ENCODE measurements at places on chromosomes 4 and X.

DNA sequence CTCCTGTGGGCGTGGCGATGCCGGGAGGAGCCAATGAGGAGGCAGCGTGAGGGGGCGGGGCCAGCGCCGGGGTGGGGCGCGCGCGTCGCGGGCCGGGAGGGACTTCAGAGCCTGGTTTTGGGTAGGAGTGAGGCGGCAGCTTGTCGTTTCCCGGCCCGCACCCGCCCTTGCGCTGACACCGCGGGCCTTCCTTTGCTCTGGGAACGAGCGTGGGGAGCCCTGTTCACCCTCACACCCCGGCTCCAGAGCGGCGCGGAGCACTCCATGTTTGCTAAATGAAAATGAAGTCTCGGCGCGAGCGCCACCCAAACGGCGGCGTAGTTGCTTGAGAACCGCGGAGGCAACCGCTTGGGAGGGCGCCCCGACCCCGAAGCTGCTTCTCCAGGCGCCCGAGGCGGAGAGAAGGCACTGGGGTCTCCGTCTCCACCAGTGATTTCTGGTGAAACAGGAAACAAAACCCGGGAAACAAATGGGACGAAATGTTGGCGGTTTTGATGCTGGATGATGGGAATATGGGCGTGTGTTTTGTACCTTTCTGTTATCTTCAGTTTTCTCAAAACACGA lies 497 bp upstream of the GRPEL1 start:
- DNase-seq, result no peak

GRCh38 chr4:2996415-2996814 lies 33.0 kb downstream of the GRK4 start:
- no peak for DNase-seq

DNA sequence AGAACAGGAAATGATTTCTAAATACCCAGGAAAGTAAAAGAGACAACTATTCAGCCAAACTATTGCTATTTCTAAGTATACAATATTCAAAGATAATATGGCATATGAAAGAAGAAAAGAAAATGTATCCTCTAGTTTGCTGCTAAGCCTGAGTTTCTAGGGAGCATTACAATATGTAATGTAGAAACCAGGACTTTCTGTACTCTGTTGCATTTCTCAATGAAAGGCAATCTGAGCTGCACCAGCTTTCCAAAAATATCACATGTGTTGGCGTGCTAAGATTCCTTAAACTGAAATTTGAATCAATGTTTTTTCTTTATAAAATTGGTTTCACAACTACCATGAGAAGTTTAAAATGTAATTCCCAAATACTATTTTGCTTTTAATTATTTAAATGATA lies 129.6 kb downstream of the ANK2 start:
- no peak for DNase-seq

- peak; percentile 90 for DNase-seq
Observed at GRCh38 chr4:7193030-7193958, 956 bp downstream of the SORCS2 start.

DNA sequence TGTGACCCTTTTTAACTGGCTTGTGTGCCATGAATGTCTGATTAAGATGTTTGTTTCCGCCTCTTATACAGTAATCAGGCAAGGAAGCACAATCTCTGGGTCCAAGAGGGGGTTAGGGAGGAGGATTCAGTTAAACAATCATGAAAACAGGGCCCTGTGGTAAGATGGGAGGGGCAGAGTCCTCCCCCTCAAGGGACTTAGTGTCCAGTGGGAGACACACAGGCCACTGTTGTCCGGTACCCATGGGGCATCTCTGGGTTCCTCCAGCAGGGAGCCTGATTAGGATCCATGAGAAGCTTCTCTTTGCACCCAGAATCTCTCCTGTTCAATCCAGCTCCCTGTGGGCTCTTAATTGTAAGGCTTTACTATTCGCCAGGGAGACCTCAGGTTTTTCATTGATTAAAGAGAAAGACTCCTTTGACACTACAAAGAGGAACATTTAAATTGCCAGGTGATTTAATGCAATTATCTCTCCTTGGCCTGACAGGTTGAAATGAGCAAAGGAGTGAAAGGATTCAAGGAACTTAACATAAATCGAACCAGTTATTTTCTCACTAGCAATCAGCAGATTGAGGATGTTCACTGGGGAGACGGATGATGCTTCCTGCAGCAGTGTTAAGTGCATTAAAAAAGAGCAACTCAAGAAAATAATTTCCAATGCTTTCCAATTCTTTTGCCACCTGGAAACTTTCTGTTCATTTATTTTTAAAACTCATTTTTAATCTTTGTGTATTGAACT lies 225.4 kb downstream of the PTTG2 start:
- no peak for DNase-seq

DNA sequence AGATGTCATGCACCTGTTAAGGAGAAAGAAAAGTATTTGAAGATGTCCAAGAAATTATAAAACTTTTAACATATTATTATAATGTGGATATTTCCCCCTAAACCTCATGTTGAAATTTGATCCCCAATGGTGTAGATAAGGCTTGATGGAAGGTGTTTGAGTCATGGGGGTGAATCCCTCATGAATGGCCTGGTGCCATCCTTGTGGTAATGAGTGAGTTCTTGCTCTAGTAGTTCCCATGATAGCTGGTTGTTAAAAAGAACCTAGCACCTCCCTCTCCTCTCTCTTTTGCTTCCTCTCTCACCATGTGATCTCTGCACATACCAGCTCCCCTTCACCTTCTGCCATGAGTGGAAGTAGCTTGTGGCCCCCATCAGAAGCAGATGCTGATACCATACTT lies 176.6 kb upstream of the NR3C2 start:
- no peak for DNase-seq

DNA sequence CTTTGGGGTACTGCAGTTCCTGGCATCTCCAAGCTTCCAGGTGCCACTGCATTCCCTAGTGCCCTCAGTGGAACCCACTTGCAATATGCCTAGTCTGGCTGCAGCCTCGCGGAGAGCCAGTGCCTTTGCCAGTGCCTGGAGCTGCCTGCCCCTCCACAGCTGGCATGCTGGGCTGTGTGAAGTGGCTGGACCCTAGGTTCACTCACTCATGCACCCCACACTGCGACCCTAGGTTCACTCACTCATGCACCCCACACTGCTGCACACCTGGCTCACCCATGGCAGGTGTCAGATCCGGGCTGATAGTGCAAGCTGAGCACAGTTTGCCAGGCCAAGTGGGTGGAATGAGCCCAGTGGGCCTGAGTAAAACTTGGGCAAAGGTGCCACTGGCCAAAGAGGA lies 253.0 kb upstream of the NDST4 start:
- no peak for DNase-seq

DNA sequence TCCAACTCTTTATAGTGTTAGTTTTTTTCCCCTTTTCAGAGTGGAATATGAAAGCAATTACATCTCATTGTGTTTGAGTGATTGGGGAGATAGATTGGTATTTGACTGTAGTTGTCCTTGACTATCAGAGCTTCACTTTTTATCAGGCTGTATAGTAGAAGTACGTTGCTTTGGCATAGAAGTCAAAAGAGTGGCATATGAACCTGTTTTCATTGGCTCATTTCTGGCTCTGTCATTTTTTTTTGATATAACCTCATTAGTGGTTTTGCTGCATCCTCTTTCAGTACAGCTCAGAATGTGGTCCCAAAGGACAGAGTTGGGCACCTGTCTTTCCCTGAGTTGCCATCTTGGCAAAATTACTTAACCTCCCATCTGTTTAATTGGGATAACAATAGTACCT lies 1.4 kb downstream of the TMA16 start:
- DNase-seq, result peak; percentile 22

- DNase-seq, result no peak
Observed at GRCh38 chrX:45718676-45719075, 518.0 kb upstream of the DIPK2B start.

- DNase-seq, result no peak
Observed at GRCh38 chr4:128267745-128268144, 19.9 kb downstream of the PGRMC2 start.

DNA sequence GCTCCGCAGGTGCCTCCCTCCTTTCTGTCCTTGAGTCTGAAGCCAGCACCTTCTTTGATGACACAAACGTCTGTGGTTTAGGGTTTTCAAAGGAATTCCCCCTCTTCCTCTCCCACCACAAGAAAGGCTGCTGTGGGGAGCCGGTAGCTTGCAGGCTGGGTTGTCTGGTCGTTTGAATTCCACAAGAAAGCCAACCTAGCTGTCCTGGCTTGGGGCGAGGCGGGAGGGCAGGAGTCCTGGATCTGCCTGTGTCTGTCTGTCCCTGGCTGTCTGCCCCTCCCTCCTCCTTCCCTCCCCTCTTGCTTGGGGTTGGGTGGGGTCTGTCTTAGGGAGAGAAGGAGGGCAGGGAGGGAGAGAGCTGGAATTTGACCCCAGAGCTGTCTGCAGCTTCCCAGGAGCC lies 56.3 kb downstream of the SHROOM2 start:
- no peak for DNase-seq

DNA sequence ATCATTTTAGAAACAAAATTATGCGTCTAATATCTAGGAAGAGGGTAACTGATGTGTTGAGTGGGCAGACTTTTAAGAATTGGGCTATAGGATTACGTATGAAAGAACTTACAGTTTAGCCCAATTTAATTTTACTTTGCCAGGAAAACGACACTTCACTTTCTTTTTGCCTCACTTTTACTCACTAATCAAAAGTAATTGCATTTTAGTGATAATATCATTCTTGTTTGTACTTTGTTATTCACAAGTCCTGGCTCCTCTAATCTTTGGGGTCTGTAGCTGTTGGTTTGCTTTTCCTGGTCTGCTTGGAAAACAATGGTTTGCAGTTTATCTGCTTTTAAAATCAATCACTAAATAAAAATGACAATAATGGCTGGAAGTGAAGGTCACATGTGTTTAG lies 2.9 kb upstream of the ARX start:
- DNase-seq, result no peak

- no peak for DNase-seq
Observed at GRCh38 chr4:147864607-147865006, 132.7 kb downstream of the ARHGAP10 start.

DNA sequence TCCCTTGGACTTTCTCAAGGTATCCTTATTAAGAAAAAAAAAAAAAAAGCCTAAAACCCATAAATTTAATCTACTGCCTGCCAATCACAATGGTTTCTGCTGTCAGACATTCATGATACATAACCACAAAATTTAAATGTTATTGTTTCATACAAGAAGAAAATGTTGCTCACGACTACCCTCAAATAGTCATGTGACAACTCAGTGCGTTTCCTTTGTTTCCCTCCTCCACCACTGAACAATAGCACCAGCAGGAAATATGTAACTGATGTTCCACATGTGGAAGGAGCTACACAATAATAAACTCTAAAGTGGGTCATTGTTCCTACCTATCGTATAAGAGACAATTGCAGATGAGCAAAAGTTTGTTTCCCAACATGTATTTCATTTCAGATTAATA lies 244.1 kb upstream of the EDNRA start:
- no peak for DNase-seq

All from NCI-H82 (cell line).